ENCODE measurements at places on chromosomes 6 and 20.
A peak's percentile ranks its signal among the peaks of the same experiment; 100 is the strongest.

- no peak for DNase-seq
Observed at GRCh38 chr6:90078513-90079289, 184.4 kb downstream of the GJA10 start.

DNA sequence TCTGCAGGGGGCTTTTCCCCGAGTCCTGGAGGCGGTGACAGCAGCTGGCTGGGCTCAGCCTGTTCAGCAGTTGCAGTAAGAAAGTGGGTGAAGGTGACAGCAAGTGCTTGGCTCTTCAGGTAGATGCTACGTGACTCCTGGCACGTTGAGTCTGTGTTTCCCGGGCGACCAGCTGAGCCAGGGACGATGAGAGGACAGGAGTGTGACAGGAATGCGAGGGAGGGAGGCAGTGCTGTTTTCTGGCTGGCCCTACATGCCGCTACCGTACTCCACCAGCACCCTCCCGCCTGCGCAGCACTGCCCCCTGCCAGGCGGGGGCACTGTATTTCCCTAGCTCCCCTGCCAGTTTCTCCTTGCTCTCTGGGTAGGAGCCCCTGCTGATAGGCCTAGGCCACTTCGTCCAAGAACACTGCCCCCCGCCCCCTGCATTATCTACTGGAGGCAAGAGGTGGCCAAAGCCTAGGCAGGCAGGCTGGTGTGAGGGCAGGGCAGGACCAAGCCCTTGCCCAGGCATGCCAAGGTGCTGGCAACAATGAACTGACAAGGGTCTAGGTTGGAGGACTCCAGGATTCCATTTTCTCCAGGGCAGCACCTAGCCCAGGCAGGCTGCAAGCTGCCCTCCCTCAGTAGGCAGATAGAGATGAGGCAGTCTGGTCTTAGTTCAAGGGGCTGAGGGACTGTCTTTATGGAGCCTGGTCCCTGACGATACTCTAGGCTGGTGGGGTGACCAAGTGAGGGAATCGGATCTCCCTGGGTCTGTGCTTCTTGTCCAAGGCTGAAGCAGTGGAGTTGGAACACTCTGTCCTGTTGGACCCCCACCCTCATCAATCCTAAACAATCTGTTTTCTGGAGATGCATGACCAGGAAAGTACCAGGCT is 19.2 kb downstream of the MRPS18A start:
- DNase-seq: peak; percentile 26

GRCh38 chr6:46053039-46053933 is 37.6 kb upstream of the CLIC5 start:
- DNase-seq: no peak

GRCh38 chr20:47224300-47224791 is 132.2 kb downstream of the ZMYND8 start:
- no peak for DNase-seq

- DNase-seq: no peak
Observed at GRCh38 chr20:24411003-24411833, 58.2 kb upstream of the SYNDIG1 start.

- no peak for DNase-seq
Observed at GRCh38 chr20:31739550-31739977, 474 bp downstream of the TPX2 start.

DNA sequence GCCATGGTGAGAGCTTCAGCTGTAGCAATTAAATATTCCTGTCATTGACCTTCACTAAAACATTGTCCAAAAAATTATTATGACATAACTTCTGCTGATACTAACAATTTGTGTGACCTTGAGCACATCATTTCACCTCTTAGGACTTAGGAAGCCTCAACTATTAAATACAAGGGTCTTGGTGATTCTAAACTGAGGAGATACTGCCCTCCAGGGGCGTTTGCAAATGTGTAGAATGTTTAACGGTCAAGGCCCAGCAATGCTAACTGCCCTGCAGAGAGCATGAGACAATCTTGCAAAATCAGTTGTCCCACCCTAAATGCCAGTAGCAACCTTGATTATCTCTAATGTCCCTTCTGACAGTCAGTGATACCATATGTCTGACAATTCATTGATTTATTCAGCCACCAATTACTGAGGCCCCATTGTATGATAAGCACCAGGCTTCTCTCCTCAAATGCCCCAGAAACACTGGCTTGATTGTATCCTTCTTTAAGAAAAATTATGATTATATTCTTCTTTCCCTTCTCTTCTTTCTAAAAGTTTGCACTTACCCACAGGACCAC is 284.1 kb upstream of the PLN start:
- DNase-seq: peak; percentile 31

DNA sequence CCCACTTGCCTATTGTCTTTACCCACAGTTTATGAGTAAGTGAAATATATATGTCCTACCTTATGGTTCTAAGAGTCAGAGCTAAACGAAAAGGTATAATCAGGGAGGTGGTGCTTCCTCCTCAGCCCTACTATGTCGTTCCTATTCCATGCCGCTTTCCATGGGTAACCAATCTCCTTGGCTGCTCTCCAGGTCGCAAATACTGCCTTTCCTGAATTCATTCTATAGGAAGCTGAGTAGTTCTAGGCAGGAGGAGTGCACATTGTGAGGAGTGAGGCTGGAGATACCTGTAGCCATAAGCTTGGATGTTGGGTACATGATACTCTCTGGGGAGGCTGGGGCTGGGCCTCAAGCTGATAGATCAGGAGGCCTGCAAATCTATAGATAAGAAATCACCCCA is 5.8 kb downstream of the IL20RA start:
- DNase-seq: no peak

GRCh38 chr20:33576432-33577125 is 85.5 kb upstream of the C20orf144 start:
- no peak for DNase-seq

DNA sequence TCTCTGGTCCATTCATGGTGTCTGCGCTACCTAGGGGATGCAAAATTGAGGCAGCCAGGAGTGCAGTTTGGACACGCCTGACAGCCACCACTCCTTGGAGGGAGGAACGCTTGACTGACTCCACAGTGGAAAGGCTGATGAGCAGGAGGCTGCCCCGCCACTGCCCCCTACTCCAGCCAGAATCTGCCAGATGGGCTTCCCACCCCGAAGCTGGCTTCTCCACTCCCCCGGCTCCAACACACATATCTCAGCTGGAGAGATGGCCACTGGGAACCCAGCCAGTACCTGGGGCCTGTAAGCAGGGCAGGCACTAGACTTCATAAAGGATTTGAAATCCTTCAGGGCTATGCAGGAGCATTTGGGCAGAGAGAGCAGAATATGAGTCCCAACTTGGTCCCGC is 51.4 kb upstream of the BLCAP start:
- DNase-seq: no peak

GRCh38 chr6:149936743-149937142 is 5.1 kb upstream of the ULBP2 start:
- no peak for DNase-seq

GRCh38 chr20:20765696-20766365 is 53.4 kb upstream of the RALGAPA2 start:
- no peak for DNase-seq

- no peak for DNase-seq
Observed at GRCh38 chr6:32198345-32198696, 5.9 kb upstream of the GPSM3 start.

DNA sequence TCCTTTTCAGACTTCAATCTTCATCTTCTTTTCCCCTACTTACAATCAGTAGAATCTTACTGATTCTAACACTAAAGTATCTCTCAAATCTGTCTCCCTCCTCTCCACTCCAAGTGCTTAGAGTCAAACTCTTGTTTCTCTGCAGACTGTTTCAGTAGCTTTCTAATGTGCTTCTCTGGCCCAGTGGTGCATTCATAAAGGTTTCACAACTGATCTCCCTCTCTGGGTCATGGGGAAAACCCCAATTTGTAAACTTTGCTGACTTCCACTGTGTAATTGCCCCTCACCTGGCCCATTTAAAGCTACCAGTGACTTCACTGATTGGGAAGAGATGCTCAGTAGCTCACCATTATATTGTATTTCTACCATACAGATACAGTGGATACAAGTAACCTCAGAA is 183.6 kb downstream of the FAXC start:
- DNase-seq: no peak

- no peak for DNase-seq
Observed at GRCh38 chr6:23245572-23245971, 676.2 kb downstream of the HDGFL1 start.

Measured in NCI-H2227 treated with DMSO at 0.1 percent for 48 hours (cell line).